Fibroblast of skin of left biceps (primary cell): ENCODE measurements at places on chromosomes 4 and X.
A peak's percentile ranks its signal among the peaks of the same experiment; 100 is the strongest.

DNA sequence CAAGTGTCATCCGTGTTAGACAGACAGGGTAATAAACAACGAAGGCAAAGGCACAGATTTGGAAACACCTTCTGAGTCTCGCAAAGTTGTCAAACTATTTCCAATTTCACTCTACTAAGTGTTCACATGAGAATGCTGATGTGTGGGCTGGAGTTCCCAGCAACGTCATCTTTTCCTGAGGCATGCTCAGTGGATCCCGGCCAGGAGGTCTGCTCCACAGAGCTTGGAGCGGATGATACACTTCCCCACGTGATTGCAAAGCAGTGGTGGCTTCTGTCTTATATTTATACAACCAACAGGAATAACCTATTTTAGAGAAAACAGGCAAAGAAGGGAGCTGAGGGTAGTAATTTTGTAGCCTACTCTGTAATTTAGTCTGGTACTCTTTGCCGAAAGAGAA, 40.1 kb upstream of the PDK3 start:
- DNase-seq, result no peak

DNA sequence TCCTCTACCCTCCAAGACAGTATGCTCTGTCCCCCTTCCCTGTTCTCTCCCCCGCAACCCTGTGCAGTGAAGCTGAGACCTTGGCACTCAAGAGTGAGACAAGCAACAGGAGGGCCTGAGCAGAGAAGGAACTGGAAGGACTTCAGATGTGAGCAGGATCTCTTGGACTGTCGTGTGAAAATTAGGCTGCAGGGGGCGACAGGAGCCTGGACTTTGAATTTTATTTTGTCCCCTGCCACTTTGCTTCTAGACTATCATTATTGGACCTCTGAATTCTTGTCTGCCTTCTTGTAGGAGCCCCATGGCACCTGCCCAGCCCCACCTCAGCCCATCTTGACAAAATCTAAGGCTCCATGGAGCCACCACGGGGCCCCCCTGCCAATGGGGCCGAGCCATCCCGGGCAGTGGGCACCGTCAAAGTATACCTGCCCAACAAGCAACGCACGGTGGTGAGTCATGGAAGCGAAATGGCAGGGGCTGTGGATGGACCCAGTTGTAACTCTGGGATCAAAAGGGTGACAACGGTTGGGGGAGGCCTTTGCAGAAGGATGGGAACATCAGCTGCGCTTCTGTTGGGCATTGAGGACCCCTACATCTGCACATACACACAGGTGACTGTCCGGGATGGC, 1.7 kb downstream of the ARAF start:
- no peak for DNase-seq

- DNase-seq, result no peak
Measured at GRCh38 chr4:28250646-28251045, 1390.0 kb downstream of the STIM2 start.

DNA sequence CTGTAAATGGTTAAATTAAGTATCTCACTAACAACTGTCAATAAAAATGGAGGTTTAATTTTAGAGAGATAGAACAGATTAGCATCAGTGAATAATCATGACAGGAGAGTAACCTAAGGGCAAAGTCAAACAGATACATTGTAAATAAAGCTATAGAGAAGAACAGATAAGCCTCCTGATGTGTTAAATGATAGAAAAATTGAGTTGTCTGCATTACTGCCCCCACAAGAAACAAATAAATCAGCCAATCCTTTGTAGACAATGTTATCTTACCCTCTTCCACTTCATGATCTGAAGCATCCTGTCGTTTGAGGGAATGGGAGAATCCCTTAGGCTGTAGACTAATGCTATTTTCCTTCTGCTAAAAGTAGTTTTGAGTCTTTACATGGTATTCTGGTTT, 147.8 kb downstream of the PCDH18 start:
- DNase-seq, result no peak

DNA sequence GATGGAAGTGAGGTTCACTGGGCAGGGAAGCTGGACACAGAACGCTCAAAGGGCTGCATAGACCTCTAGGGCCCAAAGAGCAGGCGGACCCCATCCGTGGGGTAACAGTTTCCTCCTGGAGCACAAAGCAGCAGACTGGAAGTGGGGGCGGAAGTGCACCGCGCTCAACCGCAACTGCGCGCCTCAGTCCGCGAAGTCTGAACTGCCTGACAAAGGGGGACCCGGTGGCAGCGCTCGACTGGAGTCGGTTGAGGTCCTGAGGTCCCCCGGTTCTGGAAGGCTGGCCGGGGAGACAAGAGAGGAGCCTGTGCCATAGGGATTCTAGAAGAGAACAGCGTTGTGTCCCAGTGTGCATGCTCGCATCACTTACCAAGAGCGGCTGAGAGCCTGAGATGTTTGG, 58.5 kb downstream of the ALPK1 start:
- DNase-seq, result no peak

DNA sequence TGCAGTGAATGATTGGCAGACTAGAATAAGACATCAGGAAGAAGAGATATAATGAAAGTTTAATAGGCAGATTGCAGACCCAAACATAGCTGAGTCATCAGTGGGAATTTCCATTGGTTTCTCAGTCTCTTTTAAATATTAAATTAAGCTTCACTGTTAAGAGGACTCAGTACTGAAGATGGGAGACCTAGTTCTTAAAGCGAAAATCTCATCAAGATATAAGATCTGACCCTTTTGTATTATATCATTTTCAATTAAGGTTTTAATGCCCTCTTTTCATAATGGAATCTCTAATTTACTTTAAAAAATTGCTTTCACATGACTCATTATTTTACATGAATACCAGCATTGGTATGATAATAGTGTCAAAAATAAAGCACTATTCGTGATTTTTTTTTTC, 168.9 kb upstream of the ATOH1 start:
- DNase-seq, result no peak

DNA sequence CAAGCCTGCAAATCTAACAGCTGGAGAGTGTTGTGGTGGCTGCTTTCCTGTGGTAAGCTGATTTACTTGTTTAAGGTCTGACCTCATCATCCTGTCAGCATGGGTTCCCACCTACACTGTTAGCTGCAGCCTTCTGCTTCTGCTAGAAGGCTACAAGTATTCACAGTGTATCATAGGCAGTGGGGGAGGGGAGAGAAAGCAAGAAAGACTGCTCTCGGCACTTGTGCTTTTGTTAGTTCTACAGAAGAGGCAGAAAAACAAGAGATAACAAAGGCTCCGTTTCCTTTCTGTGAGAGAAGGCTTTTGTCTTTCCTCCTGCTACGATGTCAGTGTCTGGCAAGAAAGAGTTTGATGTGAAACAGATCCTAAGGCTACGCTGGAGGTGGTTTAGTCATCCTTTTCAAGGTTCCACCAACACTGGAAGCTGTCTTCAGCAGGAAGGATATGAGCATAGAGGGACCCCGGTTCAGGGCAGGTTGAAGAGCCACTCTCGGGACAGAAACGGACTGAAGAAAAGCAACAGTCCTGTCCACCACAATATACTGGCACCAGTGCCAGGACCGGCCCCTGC, at the start of gene KLHL4:
Gene KLHL4, plus strand, starts transcription at position 232 of the 571 bp plus-strand sequence. Its CDS starts 92 bp downstream, at position 324.
- peak; percentile 47 for DNase-seq

DNA sequence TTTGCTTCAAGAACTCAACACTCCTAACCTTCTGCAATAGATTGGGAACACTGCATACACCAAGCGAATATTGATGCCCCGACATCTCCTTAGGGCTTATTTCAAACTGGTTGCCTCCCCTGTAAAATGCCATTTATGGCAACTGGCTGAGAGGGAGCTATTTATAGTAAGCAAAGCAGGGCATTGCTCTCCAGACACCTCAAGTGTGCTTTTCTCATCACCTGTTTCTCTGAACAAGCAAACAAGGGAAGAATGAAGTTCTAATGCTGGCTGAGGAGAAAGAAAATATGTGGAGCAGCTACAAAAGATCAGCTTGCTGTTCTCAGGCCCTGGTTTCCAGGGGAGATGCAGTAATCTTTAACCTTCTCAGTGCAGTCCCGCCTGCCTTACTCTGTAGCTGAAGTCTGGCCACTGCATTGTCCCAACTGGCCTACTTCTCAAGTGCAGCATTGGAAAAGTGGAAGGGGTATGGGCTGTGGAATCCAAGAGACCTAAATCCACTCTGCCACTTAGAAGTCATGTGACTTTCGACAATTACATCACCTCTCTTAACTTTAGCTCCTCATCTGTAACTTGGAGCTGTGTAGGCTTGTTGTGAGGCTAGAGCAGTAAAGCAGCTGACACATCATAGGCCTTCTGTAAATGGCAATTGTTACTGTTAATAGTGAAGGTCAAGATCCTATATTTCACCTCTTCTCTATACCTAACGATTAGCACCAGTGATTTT, 47.9 kb upstream of the FGF13 start:
- no peak for DNase-seq

GRCh38 chr4:8504279-8505007, 63.9 kb downstream of the TRMT44 start:
- DNase-seq, result no peak

- DNase-seq, result no peak
Measured at GRCh38 chr4:157988641-157989040, 184.2 kb downstream of the GASK1B start.

- DNase-seq, result no peak
Measured at GRCh38 chrX:66030505-66031317, 9.2 kb downstream of the VSIG4 start.

DNA sequence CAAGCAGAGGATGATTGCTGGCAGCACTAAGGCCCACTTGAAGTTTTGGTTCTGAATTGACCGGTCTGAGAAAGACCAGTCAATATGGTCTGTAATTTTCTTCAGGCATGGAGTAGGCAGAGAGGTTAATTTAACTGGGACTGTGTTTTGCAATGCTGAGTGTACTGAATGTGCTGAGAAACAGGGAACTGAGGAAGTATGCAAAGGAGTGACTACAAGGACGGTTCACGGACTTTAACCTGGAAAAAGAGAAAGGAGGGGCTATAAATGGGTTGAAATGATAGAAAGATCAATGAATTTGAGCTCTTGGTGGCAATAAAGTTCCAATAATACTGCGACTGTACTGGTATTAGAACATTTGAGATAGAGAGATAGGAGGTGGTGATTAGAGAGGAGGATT, 84.5 kb downstream of the MAGEB17 start:
- no peak for DNase-seq

GRCh38 chrX:136635235-136635634, 12.7 kb upstream of the CD40LG start:
- DNase-seq, result no peak

GRCh38 chr4:142497606-142498005, 348.5 kb downstream of the INPP4B start:
- DNase-seq, result no peak

- DNase-seq, result no peak
Measured at GRCh38 chr4:152243896-152244595, 291.8 kb downstream of the FBXW7 start.

DNA sequence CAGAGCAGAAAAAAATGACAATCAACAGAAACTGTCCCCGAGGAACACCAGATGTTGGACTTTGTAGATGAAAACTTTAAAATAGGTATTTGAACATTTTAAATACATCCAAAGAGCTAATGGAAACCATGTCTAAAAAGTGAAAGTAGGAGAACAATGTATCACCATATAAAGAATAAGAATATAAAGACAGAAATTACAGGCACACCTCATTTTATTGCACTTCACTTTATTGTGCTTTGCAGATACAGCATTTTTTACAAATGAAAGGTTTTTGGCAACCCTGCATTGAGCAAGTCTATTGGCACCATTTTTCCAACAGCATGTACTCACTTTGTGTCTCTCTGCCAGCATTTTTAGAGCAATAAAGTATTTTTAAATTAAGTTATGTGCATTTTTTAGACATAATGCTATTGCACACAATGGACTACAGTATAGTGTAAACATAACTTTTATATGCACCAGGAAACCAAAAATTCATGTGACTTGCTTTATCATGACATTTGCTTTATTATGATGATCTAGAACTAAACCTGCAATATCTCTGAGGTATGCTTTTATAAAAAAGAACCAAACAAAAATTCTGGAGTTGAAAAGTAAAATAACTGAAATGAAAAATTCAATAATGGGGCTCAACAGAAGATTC, 212.4 kb upstream of the CASK start:
- DNase-seq, result no peak

DNA sequence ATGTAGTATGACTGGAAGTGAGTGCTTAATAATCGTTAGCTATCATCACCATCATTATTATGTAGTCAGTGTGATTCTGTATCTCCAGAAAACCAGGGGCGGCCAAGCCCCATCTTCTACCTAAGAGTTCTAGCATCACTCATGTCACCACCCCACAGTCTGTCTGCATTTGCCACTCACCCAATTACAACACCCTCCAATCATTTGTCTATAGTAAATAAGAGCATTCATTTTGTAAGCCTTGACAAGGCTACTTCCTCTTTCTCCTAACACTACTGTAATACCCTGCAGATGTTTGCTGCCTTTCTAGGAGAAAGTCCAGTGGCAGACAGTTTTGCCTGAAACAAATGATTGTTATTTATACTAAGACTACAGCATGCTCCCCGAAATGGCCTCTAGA, 15.8 kb upstream of the IL21 start:
- no peak for DNase-seq

- no peak for DNase-seq
Measured at GRCh38 chrX:43003939-43004338, 226.0 kb upstream of the PPP1R2C start.

DNA sequence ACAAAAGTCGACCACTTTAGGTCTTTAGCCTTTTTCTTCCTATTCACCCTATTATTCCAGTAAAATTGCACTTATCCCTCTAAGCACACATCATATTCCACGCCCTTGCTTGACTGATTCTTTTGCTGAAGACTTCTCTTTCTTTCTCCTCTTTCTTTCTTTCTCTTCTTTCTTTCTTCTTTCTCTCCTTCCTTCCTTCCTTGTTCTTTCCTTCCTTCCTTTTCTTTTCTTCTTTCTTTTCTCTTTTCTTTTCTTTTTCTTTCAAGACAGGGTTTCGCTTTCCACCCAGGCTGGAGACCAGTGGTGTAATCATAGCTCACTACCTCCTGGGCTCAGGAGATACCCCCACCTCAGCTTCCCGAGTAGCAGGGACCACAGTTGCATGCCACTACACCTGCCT, 61.9 kb downstream of the RASGEF1B start:
- no peak for DNase-seq

DNA sequence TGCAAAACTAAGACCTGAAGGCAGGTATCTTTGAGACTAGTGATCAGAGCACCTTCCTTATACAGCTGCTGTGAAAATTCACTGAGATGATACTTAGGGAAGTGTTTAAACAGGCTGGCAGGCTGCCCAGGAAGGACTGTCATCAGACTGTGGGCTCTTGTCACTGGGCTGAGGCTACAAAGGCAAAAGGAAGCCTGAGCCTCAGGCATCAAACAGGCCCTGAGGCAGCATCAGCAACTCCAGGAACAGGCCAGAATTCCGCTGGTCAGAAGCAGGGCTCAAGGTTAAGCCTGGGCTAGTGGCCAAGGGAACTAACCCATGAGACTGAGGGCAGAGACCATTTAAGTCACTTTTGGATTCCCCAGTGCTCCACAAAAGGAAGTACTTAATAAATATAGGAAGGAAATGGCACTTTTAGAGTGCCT, 12.8 kb downstream of the PJA1 start:
- DNase-seq, result no peak

- DNase-seq, result peak; percentile 19
Measured at GRCh38 chrX:55008571-55009358, 8.6 kb downstream of the APEX2 start.

- DNase-seq, result no peak
Measured at GRCh38 chr4:6663596-6664393, 23.3 kb downstream of the MRFAP1 start.

- no peak for DNase-seq
Measured at GRCh38 chr4:151315212-151315886, 10.1 kb downstream of the SH3D19 start.

GRCh38 chr4:13537011-13537831, 7.1 kb downstream of the NKX3-2 start:
- DNase-seq, result no peak
